Brain pericyte (primary cell): ENCODE measurements at places on chromosomes 12 and 14.

DNA sequence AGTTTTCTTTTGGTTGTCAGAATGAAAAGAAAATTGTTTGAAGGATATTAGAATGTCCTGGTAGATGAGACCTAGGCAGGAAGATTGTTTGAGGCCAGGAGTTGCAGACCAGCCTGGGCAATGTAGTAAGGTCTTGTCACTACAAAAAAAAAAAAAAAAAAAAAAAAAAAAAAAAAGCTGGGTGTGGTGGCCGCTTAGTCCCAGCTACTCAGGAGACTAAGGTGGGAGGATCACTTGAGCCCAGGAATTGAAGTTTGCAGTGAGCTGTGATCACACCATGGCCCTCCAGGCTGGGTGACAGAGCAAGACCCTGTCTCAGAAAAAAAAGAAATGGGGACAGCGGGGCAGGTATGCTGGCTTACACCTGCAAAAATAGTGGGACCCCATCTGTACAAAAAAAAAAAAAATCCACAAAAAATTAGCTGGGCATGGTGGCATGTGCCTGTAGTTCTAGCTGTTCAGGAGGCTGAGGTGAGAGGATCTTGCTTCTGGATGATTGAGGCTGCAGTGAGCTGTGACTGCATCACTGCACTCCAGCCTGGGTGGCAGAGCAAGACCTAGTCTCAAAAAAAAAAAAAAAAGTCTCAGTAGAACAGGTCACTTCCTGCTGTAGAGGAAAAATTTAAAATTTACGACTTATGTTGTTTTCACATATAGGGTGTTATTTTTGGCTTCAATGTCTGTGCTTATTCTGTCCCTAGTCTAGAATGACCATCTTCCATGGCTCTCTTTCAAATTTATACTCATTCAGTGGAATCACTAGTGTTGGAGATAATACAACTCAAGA is 70.7 kb downstream of the PPHLN1 start:
- no peak for DNase-seq

GRCh38 chr12:106284358-106285105 is 18.0 kb upstream of the TCP11L2 start:
- DNase-seq = no peak

DNA sequence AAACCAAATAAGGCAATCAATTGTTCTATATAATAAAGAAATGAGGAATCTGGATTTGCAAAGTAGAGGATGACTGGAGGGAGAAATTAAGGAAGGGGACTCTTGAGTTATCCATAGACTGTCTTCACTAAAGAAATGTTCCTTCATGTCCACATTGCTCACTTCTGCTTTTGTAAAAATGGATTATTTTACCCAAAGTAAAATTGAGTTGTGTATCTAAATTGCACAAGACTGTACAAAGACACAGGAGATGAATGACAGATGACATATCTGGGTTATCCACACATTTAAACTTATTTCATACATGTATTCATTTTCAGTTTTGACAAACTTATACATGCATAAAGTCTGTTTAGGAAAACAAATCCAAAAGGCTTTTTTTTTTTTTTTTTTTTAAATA is 11.3 kb downstream of the ATP2B1 start:
- DNase-seq = no peak

- no peak for DNase-seq
These were observed 1.8 kb upstream of the IAPP start for GRCh38 chr12:21370845-21371449.

- DNase-seq = no peak
These were observed 23.5 kb upstream of the OASL start for GRCh38 chr12:121062391-121063045.

- no peak for DNase-seq
These were observed 38.7 kb downstream of the PPHLN1 start for GRCh38 chr12:42364692-42365091.

DNA sequence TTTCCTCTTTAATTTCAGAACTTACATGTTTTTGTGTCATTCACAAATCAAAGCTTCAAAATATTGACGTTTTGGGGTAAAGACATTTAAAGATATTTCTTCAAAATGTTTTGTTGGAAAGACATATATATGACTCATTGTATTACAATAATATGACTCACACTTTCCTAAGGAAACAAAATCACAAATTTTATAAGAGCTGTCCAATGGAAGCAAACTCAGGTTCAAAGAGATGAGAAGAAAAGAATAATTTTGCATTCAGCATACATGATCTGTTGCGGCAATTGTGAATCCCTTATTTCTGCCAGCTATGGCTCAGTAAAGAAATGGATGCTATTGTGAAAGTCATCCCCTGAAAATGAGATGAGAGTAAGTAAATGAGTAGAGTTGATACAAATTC is 82.7 kb downstream of the GRIP1 start:
- DNase-seq = no peak

DNA sequence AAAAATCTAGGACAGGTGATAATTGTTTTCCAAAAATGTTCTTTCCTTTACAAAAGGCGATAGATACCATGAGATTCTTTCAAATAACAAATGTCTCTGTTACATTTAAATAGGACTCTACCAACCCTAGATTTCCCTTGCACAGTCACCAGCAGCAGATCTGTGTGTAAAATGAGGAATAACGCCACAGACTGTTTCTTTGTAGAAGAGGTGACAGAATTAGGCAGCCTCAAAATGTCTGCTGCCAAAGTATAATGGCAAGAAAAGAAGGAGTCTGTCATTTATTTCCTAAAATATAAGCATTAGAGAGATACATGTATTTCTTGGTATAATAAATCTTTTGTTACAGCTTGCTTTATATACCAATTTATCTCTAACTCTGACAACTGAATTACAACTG is 8.5 kb upstream of the SRGAP1 start:
- no peak for DNase-seq
